Suprapubic skin (tissue), 4 donors: ENCODE measurements at places on chromosomes 6 and 20.

DNA sequence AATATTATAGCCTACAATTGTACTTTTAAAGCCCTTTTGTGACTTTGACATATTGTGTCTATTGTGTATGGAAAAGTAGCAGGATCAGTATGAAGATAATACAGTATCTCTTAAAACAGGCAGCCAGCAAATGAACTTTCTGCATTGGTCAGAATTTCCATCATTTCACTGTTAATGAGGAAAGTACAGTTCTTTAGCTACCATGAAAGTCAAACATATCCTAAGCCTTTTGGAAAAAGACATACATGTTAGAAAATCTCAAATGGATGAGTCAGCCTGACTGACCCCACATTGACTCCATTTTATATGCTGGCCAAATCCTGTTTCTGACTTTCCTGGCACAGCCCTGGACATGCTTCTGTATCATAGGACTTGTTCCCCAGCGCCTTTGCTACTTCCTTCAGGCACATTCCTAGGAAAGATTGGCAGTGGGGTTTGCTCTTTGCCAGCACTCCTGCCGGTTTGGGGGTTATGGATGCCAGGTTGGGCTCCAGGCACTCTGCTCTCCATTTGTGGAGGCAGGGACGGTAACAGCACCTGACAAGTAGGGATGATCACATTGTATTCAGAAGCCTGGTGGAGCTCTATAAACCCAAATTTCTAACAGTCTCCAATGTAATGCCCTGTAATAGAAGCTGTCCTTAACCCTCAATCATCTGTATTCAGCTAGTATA, 43.7 kb downstream of the TOP1 start:
- H3K27me3 ChIP-seq = no peaks in the 10 kb centered on the region
- no peak overlapping the region for H3K27ac ChIP-seq
- H3K4me3 ChIP-seq = no peak overlapping the region
- peaks cover 33% of the 10 kb centered on the region for H3K4me1 ChIP-seq

DNA sequence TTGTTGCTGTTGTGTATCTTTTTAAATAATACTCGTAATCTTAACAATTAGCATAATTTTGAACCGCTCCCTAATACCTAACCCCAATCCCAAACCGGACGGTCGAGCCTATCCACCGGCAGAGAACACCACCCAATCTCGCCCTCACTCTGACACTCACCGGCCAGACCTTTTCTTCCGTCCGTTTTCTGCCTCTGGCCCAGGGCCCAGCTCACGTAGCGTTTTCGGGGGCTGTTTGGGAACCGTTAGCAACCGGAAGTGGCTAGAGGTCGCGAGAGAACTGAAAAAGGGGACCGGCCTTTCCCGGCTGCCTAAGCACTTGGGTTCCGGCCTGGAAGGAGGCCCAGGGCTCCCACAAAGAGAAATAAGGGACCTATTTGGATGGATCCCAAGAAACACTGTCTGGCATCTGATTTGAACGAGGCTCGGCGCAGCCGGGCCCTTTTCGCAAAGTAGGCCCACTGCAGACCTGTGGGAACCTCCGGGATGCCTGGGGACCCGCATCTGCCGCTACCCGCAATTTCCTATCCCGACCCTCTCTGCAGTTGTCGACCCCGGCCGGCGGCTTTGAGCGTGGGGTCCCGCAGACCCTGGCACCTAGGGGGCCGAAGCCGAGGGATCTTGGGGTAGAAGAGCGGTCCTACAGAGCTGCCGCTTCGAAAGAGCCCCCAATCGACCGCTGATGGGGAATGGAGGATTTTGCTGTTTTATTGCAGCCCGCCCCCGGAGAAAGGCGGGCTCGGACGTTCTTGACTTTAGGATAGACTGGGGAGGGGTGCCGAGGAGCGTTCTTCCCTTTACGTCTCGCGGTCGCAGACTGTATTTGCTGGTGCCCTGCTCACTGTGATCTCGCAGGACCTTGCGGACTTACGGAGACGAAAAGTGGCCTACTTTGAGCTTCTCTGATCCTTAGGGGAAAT, 4.8 kb upstream of the ZKSCAN8 start:
- peak overlapping the region; percentile 63 for H3K4me3 ChIP-seq
- no peaks in the 10 kb centered on the region for H3K27me3 ChIP-seq
- no peaks in the 10 kb centered on the region for H3K36me3 ChIP-seq

GRCh38 chr20:62208795-62209755, 11.0 kb downstream of the HRH3 start:
- no peak overlapping the region for H3K27ac ChIP-seq
- no peaks in the 10 kb centered on the region for H3K36me3 ChIP-seq
- no peak overlapping the region for H3K4me3 ChIP-seq
- peaks cover 48% of the 10 kb centered on the region for H3K27me3 ChIP-seq

GRCh38 chr6:83514866-83515466, 2.6 kb downstream of the PRSS35 start:
- no peaks in the 10 kb centered on the region for H3K27me3 ChIP-seq
- H3K27ac ChIP-seq = no peak overlapping the region
- H3K4me1 ChIP-seq = peaks cover 14% of the 10 kb centered on the region
- no peak overlapping the region for H3K4me3 ChIP-seq
- no peaks in the 10 kb centered on the region for H3K36me3 ChIP-seq

- no peak for DNase-seq
- no peak overlapping the region for H3K27ac ChIP-seq
- H3K4me1 ChIP-seq = no peaks in the 10 kb centered on the region
- H3K27me3 ChIP-seq = no peaks in the 10 kb centered on the region
- H3K36me3 ChIP-seq = no peaks in the 10 kb centered on the region
Observed at GRCh38 chr6:117346142-117346930, 79.4 kb downstream of the ROS1 start.

DNA sequence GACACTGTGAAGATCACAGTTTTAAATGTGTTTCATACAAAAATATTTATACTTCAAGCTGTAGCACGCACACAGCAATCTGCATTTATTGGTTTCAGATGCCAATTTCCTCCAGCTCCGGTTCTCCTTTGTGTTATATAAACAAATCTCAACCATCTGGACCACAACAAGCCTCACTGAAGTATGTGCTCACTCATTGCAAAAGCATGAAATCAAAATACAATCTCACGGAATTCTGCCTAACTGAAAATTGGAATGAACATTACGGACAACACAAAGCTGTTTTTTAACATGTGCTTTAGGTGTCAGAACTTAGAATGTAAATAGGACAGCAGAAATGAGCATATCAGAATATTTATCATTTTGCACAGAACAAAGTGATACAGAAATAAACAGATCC, 38.0 kb downstream of the RCAN2 start:
- no peak overlapping the region for H3K27ac ChIP-seq
- no peak overlapping the region for H3K4me3 ChIP-seq
- no peak for DNase-seq
- no peaks in the 10 kb centered on the region for H3K36me3 ChIP-seq
- peaks cover 17% of the 10 kb centered on the region for H3K4me1 ChIP-seq

DNA sequence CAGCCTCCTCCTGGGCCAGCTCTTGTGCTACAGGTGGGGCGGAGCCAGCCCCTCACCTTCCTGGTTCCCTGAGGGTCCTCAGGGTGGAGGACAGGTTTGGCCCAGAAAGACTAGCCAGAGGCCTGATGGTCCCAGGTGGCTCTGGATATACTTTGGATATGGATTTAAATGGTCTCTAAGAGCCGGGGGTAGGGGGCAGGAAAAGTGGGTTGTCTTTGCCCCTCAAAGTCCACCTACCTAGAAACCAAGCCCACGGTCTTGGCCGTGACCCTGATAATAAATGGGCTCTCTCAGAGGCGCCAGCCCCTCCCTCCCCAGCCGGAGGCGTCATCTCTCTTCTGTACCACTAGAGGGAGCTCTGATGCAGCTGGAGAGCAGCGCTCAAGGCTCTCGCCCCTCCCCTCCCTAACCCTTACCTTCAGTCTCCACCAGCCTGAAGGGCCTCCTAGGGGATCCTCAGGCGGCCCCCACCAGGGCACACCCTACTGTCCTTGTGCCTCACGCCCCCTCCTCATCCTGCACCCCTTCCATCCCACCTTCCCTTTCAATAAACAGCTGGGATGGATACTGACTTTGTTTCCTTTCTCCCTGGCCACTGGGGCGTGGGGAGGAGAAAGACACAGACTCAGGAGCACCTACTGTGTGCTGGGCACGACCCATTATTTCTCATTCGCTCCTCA, 7.5 kb downstream of the NRSN2 start:
- H3K4me1 ChIP-seq = peaks cover 3% of the 10 kb centered on the region
- peak; percentile 79 for DNase-seq
- no peaks in the 10 kb centered on the region for H3K27me3 ChIP-seq
- peaks cover 11% of the 10 kb centered on the region for H3K36me3 ChIP-seq

DNA sequence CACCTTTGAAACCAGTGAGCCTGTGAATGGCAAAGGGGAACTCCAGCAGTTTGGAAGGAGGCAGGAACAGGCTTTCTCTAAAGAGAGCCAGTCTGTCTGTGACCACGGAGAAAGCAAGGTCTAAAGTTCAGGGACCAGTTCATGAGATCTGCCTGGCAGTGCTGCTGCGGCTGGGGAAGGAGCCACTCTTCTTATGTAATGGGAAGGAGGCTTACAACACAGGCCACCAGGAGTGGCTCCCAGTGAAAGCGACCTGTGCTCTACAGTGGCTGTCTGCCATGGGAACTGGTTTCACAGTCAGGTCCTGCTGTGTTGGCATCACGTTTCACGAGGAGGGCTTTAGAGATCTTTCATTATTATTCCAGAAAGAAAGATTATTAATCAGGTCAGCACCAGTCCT, 291.9 kb upstream of the PRDM1 start:
- no peak overlapping the region for H3K4me3 ChIP-seq
- DNase-seq = peak; percentile 77
- H3K36me3 ChIP-seq = no peaks in the 10 kb centered on the region
- no peak overlapping the region for H3K27ac ChIP-seq
- peaks cover 39% of the 10 kb centered on the region for H3K4me1 ChIP-seq
- H3K27me3 ChIP-seq = no peaks in the 10 kb centered on the region

DNA sequence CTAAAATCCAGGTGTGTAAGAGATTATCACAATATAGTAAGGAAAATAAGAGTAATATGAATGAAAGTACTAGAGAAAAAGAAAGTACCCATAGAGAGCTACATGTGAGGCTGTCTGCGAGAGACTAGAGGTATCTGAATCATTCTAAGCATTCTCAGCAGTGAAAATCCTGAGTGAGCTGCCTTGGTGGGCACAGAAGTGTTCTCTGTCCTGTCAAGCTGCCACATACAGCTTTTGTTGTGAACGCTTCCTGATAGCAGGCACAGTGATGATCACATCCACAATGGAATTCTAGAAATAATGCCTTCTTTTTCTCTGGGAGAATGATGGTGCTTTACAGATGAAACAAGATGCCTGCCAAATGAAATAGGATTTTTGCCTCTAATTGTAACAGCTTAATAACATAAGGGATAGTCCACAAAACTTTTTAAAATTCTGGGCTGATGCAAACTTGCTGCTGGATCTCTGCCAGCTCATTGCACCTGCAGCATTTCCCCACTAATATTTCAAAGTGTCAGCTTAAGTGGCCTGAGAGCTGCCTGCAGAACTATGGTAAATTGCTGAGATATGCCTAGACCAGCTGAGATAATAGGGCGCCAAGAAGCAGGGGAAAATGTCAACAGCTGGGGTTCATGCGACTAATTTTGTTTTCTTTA, 620.5 kb downstream of the DOK5 start:
- no peaks in the 10 kb centered on the region for H3K27me3 ChIP-seq
- no peaks in the 10 kb centered on the region for H3K36me3 ChIP-seq
- no peaks in the 10 kb centered on the region for H3K4me1 ChIP-seq
- no peak overlapping the region for H3K4me3 ChIP-seq
- no peak for DNase-seq

GRCh38 chr6:169959136-169960002, 207.9 kb downstream of the ERMARD start:
- no peak overlapping the region for H3K27ac ChIP-seq
- H3K36me3 ChIP-seq = no peaks in the 10 kb centered on the region
- DNase-seq = peak; percentile 76
- peaks cover 7% of the 10 kb centered on the region for H3K27me3 ChIP-seq
- H3K4me3 ChIP-seq = peak overlapping the region; percentile 13

DNA sequence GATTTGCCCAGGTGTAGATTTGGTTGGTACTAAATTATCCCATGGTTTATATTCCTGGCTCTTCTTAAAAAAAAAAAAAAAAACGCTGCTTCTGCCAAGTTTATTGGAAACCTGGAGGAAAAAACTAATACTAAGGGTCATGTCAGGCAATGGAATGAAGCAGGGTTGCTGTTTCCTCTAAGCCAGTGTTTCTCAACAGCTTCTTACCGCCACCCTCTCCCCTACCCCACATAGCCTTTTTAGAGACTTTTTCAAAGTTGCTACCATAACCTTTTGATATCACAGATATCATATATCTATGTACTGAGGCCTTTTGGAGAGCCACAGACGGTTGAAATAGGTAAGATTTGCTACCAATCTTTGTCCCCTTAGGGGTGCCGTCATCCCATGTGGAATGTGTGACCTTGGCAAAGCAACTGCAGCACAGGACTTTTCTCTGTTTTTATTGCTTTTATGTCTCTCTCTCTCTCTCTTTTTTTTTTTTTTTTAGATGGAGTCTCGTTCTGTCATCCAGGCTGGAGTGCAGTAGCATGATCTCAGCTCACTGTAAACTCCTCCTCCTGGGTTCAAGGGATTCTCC, 35.0 kb downstream of the SYTL3 start:
- no peaks in the 10 kb centered on the region for H3K36me3 ChIP-seq
- no peak overlapping the region for H3K4me3 ChIP-seq
- no peaks in the 10 kb centered on the region for H3K4me1 ChIP-seq
- DNase-seq = no peak
- no peak overlapping the region for H3K27ac ChIP-seq
- H3K27me3 ChIP-seq = no peaks in the 10 kb centered on the region

DNA sequence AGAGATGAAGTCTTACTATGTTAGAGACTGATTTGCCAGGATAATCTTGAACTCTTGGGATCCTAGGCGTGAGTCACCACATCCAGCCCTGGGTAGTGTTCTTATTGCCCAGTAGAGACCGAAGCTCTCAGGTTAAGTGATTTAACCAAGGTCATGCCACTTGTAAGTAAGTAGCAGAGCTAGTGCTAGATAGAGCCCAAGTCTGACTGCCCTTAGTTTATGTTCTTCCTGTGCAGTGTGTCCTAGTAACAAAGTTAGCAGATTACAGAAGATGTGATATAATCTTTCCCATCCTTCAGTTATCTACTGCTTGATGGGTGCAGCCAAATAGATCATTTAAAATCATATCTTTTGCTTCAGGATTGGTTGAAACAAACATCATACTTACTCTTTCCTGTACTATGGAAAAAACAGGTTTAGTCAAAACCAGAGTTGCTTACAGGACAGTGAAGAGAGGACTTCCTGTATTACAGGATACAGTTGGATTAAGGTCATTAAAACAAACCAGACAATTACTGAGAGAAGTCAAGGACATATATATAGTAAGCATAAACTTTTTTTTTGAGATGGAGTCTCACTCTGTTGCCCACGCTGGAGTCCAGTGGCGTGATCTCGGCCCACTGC, 9.5 kb upstream of the PABPC1L start:
- no peak for DNase-seq
- H3K36me3 ChIP-seq = peaks cover 39% of the 10 kb centered on the region
- no peak overlapping the region for H3K27ac ChIP-seq
- no peak overlapping the region for H3K4me3 ChIP-seq
